ENCODE measurements at places on chromosomes 7 and 10. TPM values are rescaled to one million over a fixed set of nuclear protein-coding genes. Genes with fewer than 3 reads are reported as not detected.

IL2RA gene
- total RNA-seq, result 19.9 TPM

LRRC61 gene
- total RNA-seq, result 83.0 TPM

AASS gene
- 24.1 TPM for total RNA-seq

NXPH1 gene
- total RNA-seq, result 62.2 TPM

SPDYE6 gene
- not detected for total RNA-seq

LDB3 gene
- total RNA-seq, result 0.57 TPM

MRM2 gene
- total RNA-seq, result 27.0 TPM

MKI67 gene
- 5.7 TPM for total RNA-seq

MRC1 gene
- total RNA-seq, result 63.3 TPM

FANK1 gene
- total RNA-seq, result 3.3 TPM

GIMAP5 gene
- total RNA-seq, result 43.0 TPM

KIF20B gene
- 1.5 TPM for total RNA-seq

SPAM1 gene
- not detected for total RNA-seq

AKR1D1 gene
- total RNA-seq, result not detected
